Activated T-helper 9 cell treated with anti-CD3 and anti-CD28 coated beads, Interleukin-2, amount 50 U/mL, for 16 hours (primary cell): ENCODE measurements at places on chromosomes 5 and 9.

DNA sequence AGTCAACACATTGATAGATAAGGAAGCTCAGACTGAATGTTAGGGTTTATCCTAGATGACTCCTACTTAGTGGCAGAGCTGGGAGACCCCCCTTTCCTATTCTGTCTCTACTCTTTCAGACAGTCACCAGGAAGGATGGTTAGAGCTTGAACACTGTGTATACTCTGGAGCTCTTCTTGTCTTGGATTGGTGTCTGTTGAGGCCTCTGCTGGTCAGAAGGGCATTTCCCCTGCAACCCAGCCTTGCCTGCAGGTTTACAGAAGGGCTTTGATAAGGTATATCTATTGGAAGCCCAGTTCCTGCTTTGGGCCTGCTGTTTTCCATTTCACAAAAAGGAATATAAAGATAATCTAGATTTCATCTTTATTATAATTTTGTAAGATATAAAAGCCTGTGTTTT is 71.8 kb downstream of the KDM4C start:
- no peak for DNase-seq

- no peak for DNase-seq
Observed at GRCh38 chr5:92801911-92802310, 779.1 kb downstream of the NR2F1-AS1 start.

- no peak for DNase-seq
Observed at GRCh38 chr9:120998111-120998510, 52.0 kb downstream of the C5 start.

- DNase-seq: no peak
Observed at GRCh38 chr5:120926471-120926870, 462.4 kb downstream of the PRR16 start.

DNA sequence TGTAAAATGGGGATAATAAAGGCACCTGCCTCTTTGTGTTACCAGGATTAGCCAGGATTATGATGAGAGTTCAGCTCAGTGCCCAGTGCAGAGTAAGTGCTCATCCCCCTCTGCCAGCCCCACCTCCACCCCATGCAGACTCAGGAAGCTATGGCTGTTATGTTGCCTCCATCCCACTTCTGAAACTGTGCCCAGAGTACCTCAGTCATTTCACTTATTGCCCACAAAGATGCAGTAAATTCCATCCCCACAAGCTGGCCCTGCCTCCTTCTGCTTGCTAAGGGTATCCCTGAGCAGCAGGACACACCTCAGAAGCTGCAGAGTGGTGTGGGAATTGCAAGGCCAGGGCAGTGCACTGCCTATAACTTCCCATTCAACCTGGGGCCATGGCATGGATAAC is 415.1 kb downstream of the SPOCK1 start:
- DNase-seq: no peak

GRCh38 chr9:26983340-26983739 is 22.1 kb downstream of the LRRC19 start:
- DNase-seq: no peak

DNA sequence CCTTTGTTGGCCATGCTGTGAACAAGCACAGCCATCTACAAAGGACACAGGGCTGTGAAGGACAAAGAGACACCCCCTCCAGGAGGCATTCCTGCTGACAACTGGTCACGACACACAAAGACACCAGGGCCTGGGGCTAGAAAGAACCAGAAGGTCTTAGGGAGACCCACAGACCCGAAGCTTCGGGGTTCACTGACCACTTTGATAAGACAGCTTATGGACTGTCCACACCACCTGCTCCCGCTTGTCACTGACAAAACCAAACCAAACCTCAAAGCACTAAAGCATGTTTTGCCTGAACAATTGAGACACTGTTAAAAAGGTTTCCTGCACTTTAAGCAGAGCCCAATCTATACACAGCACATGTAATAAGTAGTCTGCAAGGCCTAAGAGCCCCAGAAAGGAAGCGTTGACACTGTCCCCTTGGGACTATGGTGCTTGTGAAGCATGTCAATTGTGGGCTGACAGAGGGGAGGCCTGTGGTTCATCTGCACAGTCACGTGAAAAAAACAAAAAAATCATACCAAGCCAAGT is 185.0 kb downstream of the GAPVD1 start:
- no peak for DNase-seq

GRCh38 chr9:20580673-20581072 is 41.6 kb downstream of the MLLT3 start:
- no peak for DNase-seq

DNA sequence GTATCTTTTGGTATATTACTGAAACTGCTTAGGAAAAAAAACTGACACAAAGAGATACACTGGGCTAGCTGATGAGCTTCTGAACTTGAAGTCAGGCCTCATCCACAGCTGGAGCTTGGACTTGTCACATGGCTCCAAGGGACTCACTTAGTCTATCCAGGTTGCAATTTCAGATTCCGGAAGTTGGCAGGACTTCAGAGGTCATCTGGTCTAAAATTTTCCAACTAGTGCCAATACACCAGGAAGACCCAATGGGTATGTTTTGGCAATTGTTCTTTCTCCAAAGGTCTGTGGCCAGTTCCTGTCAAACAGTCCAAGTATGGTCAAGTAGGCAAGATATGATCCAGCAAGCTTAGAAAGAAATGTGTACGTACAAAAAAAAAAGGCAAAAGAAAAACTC is 36.7 kb downstream of the MRPS27 start:
- DNase-seq: no peak

GRCh38 chr5:127441799-127442484 is 75.5 kb upstream of the PRRC1 start:
- DNase-seq: no peak

DNA sequence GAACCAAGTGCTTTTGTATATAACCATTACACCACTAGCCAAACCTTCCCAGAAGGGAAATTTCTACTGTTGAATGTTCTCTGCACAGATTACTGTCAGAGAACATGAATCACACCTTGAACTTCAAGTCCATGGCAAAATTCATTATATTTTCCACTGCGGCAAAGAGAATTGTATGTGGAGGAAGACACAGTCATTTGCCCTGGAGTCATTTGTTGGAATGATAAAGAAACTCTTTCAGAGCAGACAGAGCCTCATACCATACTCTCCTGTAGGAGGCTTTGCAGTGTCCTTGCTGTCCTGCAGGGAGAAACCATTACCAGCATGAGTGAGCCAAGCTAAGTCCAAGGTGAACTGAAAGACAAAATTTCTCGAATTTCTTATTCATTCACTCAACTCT is 369.0 kb downstream of the ARHGEF28 start:
- DNase-seq: no peak

- no peak for DNase-seq
Observed at GRCh38 chr9:85729882-85730281, 11.9 kb downstream of the AGTPBP1 start.

DNA sequence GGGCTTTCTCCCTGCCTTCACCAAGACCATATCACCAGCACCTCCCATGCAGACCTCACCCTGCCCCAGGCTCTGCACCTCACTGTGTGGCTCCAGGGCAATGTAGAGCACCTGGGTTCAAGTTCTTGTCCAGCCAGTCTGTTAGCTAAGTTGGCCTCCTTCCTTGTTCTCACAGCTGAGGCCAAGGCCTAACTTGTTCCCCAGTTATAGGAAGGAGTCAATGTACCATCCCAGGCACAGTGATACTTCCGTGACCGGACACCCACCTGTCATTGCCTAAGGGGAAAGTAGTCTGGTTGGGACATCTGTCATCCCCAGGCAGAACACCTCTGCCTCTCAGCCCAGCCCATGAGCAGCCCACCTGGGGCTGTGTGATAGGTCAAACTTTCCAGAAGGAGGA is 14.4 kb upstream of the ARAP3 start:
- no peak for DNase-seq

- DNase-seq: no peak
Observed at GRCh38 chr5:39654715-39655114, 229.9 kb upstream of the DAB2 start.

GRCh38 chr9:93898502-93899426 is 56.4 kb downstream of the BARX1 start:
- no peak for DNase-seq
